ENCODE measurements at places on chromosomes 7 and 10.

- no peak for DNase-seq
These were observed 310.6 kb downstream of the PARD3 start for GRCh38 chr10:34504534-34504933.

- DNase-seq, result no peak
These were observed 50.6 kb upstream of the JAZF1 start for GRCh38 chr7:28231176-28231575.

DNA sequence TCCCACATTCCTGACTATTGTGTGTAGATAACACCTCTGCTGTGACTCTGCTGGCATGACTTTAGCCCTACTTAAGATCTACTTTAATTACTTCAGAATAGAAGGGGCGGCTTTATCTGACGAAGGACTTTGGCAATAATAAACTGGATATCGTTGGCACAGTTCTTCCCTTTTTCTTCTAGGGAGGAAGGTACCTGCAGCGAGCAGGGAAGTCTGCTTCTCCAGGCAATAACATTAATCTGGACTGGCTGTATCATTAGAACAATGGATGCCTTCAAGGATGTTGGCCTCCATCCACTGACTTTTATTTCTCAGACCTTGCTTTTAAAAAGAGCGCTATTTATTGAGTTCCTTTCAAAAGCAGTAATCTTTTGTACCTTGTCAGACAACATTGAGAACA is 172.6 kb upstream of the THSD7A start:
- DNase-seq, result no peak

DNA sequence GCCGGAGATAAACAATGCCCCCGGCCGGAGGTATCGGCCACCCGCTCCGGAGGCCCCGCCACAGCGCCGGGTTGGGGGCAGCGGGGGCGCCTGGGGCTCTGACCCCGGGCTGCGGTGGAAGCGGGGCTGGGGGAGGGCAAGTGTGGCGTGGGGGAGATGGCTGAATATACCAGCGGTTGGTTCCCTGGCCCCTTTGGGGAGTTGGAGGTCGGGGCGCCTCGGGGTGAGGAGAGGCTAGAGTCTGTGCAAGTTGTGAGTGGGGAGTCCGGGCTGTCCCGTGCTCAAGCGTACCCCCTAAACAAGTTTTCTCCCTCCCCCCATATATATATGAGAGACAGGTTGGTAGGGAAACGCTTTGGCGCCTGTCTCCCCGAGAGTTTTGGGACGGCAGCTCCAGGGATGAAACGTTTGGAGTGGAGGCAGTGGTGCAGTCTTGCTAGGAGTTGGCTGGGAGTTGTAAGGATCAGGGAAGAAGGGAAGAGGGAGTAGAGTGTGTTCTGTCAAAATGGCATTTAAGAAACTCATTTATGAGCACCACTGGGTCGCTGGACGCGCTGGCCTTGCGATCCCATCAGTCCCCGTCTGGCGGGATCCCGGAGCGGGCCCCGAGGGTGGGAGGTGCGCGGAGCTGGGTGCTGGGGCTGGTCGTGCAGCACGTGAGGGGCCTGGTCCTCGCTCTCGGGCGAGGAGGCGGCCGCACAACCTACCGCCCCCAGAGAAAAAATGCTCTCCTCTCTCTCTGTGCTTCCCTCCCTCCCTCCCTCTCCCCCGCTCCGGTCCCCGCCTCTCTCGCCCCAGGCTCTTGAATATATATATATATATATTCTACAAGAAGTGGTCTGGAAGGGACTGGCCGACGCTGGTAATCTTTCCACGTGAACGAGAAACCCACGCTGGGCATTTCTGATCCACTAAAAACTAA is 1.1 kb downstream of the TET1 start:
- no peak for DNase-seq

DNA sequence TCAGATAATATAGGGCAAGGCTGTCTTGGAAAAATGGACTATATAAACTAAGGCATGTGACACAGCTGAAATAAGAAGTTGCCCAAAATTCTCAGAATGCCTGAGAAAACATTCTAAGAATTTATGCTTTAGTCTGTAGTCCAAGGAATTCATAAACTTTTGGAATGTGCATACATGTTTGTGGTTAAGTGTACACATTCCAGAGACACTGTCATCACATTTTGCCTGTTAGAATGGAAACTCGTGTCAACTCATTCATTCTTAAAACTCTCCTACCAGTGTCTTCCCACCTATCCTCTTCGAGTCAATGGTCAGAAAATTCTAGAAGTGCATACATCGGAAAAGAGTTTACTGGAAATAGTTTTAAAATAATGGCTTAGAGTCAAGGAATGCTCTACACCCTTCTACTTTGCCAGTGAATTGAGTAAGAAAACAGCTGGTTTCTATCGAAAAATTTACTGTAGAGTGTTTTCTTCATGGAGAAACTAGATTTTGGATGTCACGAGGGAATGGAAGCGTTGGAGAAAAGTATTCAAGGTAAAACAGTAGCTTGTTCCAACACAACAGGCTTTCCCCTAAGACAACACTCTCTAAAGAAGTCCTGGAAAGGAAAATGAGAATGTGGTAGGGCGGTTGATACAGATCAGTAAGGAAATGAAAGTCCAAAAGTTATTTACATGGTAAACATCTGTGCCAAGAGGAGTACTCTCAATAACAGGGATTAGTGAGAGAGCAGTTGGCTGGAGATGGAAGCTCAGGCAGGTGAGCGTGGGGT is 1177.6 kb upstream of the C7orf33 start:
- DNase-seq, result no peak

DNA sequence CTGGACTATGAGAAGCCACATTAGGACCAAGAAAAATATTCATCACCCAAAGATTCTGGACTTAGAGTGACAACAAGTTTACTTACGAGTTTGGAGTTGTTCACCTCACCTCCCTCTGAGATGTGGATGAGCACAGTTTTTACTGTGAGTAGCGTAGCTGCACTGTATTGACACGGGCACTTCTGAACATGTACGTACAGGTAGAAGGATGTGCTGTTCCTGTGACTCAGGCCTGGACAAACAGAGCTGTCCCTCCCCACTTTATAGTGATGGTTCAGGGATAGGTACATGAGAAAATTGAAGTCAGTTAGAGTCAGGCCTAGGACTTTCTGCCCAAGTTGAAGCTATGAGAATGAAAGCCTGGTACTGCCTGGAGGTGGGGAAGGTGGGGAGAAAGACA is 80.9 kb upstream of the DYNC1I1 start:
- no peak for DNase-seq

DNA sequence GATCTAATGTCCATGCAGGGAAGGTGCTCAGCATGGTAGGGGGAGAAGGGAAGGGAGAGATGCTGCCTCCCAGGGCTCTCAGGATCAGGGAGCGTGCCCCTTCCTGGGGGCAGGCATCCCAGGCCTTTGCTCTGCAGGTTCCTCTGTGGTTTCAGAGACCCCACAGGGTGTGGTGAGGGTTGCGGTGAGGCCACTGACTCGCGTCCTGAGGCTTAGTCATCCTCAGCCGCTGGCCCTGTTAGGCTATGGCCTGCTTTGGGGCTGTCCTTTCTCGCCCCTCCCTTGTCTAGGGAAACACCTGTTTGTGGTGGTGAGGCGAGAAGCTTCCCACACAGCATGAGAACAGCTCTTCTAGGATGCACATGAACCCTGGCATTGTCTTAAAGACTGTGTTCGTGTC is 558.3 kb upstream of the FOXK1 start:
- DNase-seq, result no peak

GRCh38 chr10:15486404-15486803 is 115.3 kb upstream of the FAM171A1 start:
- no peak for DNase-seq

DNA sequence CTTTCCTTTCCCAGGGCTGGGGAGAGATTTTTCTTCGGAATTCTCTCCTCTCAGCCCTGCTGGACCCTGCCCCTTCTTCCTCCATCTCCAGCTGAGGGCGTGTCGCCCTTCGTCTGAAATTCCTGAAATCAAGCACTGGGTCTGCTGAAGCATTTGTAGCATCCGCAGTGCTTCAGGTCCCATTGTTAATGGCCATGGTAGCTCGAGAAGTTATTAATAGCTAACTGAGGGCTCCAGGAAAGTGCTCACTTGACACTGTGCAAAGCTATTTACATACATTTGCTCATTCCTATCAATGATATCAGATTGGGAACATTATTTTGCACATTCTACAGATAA is 515 bp downstream of the FAM149B1 start:
- no peak for DNase-seq

DNA sequence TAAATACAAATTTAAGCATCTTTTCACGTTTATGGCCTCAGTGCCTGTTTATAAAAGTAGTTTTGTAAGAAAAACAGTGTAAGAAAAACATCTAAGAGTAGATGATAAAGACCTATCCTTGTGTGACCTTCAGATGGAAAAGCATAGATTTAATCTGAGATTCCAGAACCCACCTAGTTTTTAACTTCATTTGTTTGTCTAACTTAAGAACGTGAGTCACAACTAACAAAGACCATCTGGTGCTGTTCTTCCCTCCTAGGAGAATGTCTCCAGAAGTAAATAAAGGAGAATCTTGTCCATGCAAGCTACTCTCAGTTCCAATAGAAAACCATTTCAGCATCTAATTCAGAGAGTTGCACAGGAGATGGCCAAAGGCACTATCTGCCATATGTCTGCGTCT is 265.4 kb upstream of the C7orf33 start:
- no peak for DNase-seq

- DNase-seq, result no peak
These were observed 34.8 kb upstream of the DMBT1 start for GRCh38 chr10:122525788-122526187.

- no peak for DNase-seq
These were observed 6.0 kb upstream of the TAS2R38 start for GRCh38 chr7:141979568-141979967.

- no peak for DNase-seq
These were observed 80.1 kb upstream of the ATP6V0A4 start for GRCh38 chr7:138878051-138878450.

DNA sequence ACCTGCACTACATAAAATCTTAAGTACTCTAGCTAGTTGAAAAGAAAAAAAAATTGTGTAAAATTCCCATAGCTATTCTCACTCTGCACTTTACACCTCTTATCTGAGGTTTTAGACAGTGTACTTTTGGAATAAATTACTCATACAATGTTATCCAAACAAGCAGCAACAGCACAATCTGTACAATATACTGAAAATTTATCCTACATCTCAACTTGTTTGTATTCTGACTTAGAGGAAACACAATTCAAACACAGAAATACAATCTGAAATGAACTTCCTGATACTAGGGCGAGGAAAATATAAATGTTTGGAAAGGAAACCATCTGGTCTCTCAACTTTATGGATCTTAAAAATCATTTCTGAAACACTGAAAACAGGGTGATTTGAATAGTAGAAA is 381.7 kb downstream of the THSD7A start:
- no peak for DNase-seq

DNA sequence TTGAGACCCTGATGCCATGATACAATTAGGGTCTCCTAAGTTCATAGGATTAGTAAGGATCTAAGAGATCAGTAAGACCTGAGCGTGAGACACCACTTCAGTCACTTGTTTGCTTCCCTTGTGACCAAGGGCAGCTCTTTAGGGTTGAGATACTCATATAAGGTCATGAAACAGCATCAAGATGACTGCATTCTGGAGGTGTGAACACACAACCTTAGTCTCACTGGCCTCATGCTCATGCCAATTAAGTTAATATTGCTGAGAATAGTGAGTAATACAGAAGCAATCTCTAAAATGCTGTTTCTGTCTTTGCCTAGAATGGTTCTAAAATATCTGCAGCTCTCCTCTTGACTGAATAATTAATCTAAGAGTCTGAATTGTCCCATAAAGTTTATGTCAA is 39.6 kb upstream of the KLHL7 start:
- DNase-seq, result no peak

DNA sequence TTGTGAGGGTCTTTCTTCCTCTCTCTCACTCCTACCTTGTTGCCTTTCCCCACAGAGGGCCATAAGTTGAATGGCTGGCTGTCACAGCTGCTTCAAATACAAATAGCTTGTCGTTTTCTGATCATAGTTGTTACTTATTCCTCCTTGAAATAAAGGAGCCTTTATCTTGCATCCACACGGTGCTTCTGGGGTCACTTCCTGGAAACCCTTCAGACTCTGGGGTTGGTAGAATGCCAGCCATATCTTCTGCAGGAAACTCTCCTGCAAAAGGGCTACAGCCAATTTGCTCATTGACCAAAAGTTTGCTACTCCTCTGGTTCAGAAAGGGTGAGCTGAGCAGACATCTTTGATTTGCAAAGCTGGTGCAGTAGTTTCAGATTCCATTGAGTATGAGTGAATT is 70.4 kb downstream of the FAM185A start:
- no peak for DNase-seq

DNA sequence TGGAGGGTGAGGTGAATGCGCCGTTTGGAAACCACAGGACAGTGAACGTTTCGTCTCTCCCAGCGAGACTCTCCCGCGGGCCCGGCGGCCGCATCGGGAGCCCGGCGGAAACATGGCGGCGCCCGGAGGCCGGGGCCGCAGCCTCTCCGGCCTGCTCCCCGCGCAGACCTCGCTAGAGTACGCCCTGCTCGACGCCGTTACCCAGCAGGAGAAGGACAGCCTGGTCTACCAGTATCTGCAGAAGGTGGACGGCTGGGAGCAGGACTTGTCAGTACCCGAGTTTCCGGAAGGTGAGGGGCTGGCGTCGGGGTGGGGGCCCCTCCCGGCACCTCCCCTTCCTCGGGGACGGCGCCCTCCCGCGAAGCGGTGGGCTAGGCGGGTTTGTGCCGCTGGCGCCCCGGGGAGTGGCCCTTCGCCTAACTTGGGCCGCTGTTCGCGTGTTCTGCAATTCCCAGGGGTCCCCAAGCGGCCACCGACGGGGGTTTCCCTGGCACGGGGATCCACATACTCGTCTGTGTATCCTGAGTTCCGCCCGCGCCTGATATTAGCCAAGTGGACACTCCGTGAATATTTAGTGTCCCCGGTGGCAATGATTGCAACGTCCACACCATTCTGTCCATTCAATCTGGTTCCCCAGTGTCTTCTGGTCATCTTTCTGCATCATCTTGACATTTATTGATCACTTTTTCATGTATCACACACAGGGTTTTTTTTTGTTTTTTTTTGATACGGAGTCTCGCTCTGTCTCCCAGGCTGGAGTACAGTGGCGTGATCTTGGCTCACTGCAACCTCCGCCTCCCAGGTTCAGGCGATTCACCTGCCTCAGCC is 514 bp downstream of the NHLRC2 start:
- peak; percentile 30 for DNase-seq

GRCh38 chr7:113076703-113077102 is 9.9 kb downstream of the GPR85 start:
- DNase-seq, result no peak

GRCh38 chr7:139075871-139076686 is 33.4 kb downstream of the ZC3HAV1 start:
- DNase-seq, result no peak

DNA sequence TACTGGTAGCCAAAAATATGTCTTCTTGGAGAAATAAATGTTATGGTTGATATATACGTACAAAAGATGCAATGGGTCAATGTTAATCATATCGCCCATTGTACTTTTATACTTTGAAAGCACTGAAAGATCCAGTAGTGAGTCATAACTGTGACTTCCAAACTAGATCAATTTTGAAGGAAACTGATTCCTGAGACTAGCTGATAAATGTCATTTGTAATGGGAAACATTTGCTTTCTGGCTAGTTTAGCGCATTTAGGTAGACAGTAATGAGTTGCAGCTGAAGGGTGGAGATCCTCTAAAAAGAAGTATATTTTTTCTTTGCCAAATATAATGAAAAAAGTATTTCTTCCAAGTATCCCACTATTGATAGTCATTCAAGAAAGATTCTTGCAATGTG is 53.5 kb upstream of the ARHGAP21 start:
- no peak for DNase-seq

All from activated CD4-positive, alpha-beta T cell treated with anti-CD3 and anti-CD28 coated beads, Interleukin-2, amount 50 U/mL, for 24 hours (primary cell).